ENCODE measurements at places on chromosomes 7 and 10. TPM values are rescaled to one million over a fixed set of nuclear protein-coding genes. Genes with fewer than 3 reads are reported as not detected.

GATA3 gene
- 0.18 TPM for total RNA-seq

GALNT17 gene
- total RNA-seq, result 0.89 TPM

C10orf143 gene
- total RNA-seq, result 1.5 TPM

H2BK1 gene
- total RNA-seq, result not detected

All from stomach (tissue), 19 donors.